OCI-LY7 (cell line): ENCODE measurements at places on chromosomes 6 and 20. TPM values are rescaled to one million over a fixed set of nuclear protein-coding genes. Genes with fewer than 3 reads are reported as not detected.
A peak's percentile ranks its signal among the peaks of the same experiment; 100 is the strongest.

Gene TNFRSF21
- 35.1 and 36.5 TPM in 2 replicates for total RNA-seq

Gene SLC52A3
- total RNA-seq: not detected in 2 replicates

Gene EMILIN3
- not detected in 2 replicates for total RNA-seq

Gene ACTR5
- total RNA-seq: 12.3 and 14.4 TPM in 2 replicates

Gene C6orf52
- 1.0 TPM in 1 of 2 replicates, not detected in the other for total RNA-seq

Gene KIF6
- 0.17 TPM in 1 of 2 replicates, not detected in the other for total RNA-seq

DNA sequence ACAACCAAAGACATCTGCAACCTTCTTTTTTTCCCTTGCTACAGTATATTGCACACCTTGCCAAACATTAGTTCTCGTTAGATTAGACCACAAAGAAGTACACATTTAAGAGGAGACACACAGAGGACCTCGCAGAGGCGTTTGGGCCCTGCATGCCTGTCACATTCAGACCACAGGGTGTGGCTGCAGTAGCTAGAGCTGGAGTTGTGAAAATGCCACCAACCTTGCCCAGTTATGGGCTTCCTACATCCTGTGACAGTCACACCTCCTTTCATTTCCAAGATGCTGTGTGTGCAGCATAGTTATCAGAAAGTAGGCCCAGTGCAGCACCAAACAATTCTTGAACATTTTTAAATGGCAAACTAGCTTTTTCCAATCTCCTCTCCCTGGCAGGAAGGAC is 2.4 kb downstream of the SYNE1 start:
- no peak for DNase-seq

- no peak for DNase-seq
Observed at GRCh38 chr6:37646097-37646864, 51.4 kb downstream of the MDGA1 start.

- no peak for DNase-seq
Observed at GRCh38 chr20:59131551-59132285, 31.9 kb upstream of the ZNF831 start.

GRCh38 chr6:107868867-107869611 is 44.9 kb upstream of the SCML4 start:
- no peak for DNase-seq

DNA sequence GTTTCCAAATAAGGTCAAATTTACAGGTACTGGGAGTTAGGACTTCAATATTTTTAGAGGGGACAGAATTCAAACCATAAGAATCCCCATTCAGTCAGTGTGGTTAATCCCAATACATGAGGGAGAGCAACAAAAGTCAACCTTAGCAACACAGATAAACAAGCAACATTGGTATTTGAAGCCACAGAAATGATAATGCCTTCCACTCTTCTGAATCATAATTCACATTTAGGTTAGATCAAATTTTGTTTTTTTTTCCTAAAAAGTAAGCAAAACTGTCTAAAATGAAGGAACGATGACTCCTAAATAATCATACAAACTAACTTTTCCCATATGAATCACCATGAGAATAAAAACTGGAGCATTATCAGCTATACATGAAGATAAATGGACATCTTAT is 246.0 kb upstream of the TENT5A start:
- DNase-seq: no peak

- DNase-seq: no peak
Observed at GRCh38 chr6:80642452-80642851, 536.0 kb downstream of the BCKDHB start.

- DNase-seq: no peak
Observed at GRCh38 chr6:1118287-1118647, 193.6 kb upstream of the FOXQ1 start.

DNA sequence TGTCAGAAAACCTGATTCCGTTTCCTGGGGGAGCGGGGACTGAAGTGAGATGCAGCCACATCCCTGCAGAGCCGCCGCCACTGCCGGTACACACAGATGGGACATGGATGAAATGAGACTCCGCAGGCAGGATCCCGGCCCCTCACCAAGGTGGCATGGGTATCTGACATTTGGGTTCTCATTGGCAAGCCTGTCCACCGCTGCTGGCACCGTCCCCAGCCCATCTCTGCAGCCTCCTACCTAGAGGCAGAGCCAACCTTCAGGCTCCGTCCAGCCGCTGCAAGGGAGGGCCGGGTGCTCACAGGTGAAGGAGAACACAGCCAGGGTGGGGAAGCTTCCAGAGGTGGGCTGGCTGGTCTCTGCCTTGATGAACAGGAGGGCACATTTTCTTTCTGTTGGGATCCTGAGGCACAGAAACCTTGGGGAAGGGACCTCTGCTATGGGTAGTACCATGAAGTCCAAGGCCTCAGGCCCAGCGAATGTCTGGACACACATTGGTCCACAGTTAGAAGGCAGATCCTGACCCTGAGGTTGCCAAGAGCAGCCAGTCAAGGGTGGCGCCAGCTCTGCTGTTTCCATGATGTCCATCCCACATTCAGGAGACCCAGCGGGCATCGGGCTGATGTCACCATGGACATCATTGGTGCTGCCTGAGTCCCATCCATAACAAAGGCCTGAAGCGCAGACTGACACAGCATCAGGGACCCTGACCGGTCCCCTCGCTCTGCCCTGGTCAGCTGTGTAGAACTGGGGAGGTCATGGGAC is 177.4 kb downstream of the TAF4 start:
- no peak for DNase-seq

GRCh38 chr6:9292975-9293374 is 857.6 kb upstream of the SLC35B3 start:
- DNase-seq: no peak

DNA sequence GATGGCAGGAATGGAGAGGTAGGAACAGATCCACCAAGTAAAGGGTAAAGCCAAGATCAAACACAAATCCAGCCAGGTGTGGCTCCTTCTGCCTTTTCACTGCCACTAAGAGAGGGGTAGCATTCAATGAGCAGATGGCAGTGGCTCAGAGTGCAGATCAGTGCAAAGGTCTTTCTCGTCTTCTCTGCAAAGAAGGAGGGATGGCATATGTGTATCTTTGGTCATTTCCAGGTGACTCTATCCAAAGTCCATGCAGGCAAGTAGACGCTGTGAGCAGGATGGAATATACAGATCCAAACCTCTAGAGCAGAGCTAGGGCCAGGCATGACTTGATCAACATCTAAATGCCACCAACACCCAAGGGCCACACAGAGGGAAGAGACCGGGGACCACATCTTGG is 6.9 kb downstream of the BANF2 start:
- DNase-seq: no peak

GRCh38 chr20:47710665-47711045 is 74.6 kb downstream of the SULF2 start:
- DNase-seq: no peak

DNA sequence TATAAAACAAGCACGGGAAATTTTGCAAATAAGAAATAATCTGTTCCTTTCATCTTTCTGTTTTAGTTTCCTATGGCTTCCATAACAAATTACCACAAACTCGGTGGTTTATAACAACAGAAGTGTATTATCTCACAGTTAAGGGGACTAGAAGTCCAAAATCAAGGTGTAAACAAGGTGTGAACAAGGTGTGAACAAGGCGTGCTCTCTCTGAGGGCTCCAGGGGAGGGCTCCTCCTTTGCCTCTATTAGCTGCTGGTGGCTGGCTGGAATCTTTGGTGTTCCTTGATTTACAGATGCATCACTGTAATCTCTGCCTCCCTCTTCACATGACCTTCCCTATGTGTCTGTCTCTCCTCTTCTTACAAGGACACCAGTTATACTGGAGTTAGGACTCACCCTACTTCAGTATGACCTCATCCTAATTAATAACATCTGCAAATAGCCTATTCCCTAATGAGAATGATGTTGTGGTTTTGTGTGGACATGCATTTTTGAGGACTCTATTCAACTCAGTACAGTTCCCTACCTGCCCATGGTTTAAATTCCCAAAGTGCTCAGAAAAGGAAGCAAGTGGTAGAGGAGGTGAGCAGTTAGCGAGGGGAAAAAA is 17.5 kb upstream of the BMP5 start:
- DNase-seq: no peak

GRCh38 chr20:5197847-5198650 is 71.2 kb downstream of the CDS2 start:
- DNase-seq: no peak

DNA sequence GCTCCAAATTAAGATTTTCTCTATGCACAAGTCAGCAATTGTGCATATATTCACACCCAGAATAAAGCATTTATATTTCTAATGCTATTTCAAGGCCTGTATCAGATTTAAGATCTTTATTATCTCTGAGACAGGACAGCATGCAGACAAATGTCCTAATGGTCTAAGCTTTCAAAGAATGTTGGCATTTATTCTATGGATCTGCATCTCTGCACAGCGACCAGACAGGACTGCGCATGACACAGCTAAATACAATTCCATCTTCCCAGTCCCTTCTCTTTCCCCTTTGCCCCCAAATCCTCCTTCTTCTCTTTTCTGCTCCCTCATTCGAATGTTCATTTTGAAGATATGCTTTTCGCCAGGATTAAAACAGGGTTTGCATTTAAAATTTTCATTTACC is 478.5 kb downstream of the PKHD1 start:
- no peak for DNase-seq

DNA sequence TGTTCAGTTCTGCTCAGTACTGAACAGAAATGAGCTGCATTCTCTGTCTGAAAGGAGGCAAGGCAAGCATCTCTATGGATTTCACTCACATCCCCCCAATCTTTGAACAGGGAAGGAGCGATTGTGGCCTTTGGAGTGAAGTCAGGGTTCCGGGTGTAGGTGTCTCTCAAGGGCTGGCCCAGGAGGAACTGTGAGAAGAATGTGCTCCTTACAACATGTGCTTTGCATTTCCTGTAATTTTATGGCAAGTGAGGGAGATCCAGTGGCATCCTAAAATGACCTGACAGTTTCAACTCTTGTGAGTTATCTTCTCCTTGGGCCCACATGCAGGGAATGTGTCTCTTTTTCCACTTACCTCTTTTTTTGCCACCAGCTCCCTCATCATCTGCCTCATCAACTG is 63.0 kb upstream of the RIN2 start:
- DNase-seq: no peak

DNA sequence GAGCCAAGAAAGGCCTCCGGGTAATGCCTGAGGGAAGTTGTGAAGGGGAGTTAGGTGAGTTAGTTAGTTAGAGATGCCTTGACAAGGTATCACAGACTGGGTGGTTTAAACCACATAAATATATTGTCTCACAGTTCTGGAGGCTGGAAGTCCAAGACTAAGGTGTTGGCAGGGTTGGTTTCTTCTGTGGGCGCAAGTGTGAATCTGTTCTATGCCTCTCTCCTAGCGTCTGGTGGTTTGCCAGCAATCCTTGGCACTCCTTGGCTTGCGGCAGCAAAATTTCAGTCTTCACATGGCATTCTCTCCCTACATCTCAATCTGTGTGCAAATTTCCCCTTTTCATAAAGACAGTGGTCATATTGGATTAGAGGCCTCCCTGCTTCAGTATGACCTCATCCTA is 29.7 kb upstream of the RANBP9 start:
- no peak for DNase-seq

DNA sequence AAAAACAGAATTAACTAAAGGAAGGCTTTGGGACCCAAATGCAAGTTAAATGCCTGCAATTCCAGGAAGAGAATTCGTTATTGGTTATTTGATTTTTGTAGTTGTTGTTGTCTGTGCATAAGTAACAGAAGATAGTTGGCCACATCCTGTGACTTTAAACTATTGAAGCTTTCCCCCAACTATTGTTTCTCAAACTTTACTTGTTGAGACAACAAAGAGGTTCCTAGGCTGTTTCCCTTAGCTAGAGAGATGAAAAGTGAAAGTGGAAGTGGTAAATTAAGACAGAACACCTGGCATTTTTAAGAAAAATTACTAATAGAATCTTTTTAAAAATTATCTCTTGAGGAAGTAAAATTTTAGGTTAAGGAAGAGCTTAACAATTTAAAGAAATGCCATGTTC is 525.2 kb downstream of the PKHD1 start:
- DNase-seq: no peak

GRCh38 chr6:130961148-130961547 is 101.9 kb downstream of the EPB41L2 start:
- no peak for DNase-seq

GRCh38 chr6:14738933-14739332 is 506.9 kb upstream of the JARID2 start:
- peak; percentile 32 for DNase-seq

GRCh38 chr6:95846652-95847051 is 169.1 kb upstream of the FUT9 start:
- DNase-seq: no peak

DNA sequence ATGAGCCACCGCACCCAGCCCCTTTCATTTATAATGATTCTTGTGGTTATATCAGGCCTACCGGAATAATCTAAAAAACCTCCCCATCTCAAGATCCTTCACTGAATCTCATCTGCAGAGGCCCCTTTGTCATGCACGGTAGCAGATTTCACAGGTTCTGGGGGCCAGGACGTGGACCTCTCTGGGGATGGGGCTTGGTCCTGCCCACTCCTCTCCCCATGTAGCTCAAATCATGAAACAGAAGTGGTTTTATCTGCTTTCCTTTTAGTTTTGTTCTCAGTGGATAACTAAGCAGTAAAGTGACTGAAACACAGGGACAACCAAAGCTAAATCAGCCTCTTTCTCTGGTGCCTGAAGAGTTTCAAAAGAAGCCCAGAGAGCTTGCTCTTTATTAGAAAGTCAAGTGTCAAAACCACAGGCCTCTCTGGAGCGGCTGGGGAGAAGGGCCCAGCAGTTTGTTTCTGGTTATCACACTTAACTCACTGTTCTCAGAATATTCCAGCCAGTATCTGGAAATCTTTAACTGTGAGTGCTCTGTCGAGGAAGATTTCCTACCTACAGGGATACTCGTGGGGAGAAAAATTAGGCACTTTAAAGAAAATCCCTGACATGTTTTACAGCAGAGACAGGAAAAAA is 60.6 kb upstream of the FAM184A start:
- no peak for DNase-seq

DNA sequence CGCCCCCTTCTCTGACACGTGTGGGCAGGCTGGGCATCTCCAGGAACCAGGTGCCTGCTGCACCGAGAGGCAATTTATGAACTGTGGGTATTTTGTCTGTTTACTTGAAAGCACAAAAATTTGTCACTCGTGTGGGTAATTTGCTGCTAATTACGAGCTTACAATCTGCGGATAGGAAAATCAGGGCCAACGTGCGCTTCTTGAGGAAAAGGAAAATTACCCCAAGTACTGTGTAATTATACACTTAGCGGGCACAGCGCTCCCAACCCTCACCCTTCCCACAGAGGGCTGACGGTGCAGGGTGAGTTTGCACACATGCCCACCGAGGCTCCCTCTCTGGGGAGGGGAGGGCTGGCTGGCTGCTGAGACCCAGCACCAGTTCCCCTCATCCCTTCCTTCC is 25.3 kb upstream of the MDGA1 start:
- DNase-seq: no peak
